ENCODE measurements at places on chromosomes 7 and 10.

- DNase-seq, result no peak
Observed at GRCh38 chr10:88913788-88914187, 33.7 kb downstream of the STAMBPL1 start.

DNA sequence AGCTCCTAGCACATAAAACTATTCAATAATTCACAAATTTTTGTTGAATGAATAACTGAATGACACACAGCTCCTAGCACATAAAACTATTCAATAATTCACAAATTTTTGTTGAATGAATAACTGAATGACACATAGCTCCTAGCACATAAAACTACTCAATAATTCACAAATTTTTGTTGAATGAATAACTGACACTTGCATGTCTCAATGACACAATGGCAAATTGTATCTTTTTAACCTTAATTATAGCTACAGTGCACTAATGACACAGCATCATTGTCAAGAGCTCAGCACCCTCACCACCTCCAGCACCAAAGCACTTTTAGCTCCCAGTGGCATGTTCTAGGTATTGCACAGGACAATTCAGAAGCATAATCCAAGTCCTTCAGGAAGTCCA, 131.6 kb downstream of the PDE1C start:
- DNase-seq, result no peak

GRCh38 chr7:9017286-9017685, 583.9 kb downstream of the NXPH1 start:
- DNase-seq, result no peak

GRCh38 chr10:72563327-72563932, 62.4 kb downstream of the MICU1 start:
- no peak for DNase-seq

- no peak for DNase-seq
Observed at GRCh38 chr7:138649506-138649905, 51.7 kb downstream of the SVOPL start.

- DNase-seq, result no peak
Observed at GRCh38 chr10:99854860-99855259, 72.4 kb downstream of the ABCC2 start.

DNA sequence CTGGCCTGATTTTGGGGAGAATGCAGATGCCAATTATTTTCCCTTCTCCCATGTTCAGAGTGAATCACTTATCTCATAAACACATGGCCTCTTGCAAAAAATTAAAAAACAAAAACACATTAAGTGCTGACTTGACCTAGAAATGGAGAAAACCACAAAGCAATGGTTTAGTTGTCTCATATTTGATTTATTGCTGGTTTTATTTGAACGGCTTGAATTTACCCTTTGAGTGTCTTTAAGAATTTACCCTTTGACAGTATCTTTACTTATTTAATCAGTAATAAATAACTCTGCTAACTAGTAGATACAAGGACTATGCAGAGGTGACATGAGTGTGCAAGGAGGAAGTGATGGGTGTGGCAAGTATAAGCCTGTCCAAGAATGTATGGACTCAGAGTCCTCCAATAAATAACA, 68.1 kb upstream of the GSDME start:
- no peak for DNase-seq

DNA sequence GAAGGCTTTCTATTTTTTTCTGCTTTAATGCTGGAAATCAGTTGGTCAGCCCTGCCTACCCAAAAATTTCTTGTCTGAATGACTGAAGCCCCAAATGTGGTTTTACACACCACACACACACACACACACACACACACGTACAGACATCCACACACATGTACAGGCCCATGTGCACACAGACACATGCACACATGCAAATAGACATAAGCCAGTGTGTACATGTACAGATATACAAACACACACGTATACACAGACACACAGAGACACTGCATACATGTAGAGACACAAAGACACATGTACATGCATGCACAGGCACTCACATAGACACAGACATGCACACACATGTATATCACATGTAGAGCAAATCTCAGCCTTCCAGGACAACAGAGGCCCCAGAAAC, 54.2 kb downstream of the TBATA start:
- no peak for DNase-seq

GRCh38 chr10:20502903-20503585, 394.1 kb downstream of the NEBL start:
- no peak for DNase-seq

DNA sequence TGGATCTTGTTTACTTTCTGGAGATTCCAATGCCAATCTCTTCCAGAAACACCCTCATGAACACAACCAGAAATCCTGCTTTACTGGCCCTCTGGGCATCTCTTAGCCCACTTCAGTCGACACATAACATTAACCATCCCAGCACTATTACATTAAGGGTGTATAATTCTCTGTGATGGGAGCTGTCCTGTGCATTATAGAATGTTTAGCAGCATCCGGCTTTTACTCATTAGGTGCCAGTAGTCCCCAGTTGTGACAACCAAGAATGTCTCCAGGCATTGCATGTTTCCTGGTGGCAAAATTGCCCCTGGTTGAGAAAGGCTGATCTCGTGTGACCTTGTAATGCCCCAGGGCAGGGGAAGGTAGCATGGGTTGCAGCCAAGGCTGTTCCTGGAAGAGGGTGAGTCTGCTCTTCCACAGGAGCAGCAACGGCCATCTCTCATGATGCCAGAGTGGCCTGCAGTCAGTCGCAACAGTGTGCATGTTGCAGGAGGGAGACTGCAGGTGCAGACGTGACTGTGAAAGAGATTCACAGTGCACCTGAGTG, 2.6 kb upstream of the DDC start:
- DNase-seq, result no peak

Data from naive thymus-derived CD4-positive, alpha-beta T cell (primary cell).